GM12891 (cell line): ENCODE measurements at places on chromosomes 7 and 10.

DNA sequence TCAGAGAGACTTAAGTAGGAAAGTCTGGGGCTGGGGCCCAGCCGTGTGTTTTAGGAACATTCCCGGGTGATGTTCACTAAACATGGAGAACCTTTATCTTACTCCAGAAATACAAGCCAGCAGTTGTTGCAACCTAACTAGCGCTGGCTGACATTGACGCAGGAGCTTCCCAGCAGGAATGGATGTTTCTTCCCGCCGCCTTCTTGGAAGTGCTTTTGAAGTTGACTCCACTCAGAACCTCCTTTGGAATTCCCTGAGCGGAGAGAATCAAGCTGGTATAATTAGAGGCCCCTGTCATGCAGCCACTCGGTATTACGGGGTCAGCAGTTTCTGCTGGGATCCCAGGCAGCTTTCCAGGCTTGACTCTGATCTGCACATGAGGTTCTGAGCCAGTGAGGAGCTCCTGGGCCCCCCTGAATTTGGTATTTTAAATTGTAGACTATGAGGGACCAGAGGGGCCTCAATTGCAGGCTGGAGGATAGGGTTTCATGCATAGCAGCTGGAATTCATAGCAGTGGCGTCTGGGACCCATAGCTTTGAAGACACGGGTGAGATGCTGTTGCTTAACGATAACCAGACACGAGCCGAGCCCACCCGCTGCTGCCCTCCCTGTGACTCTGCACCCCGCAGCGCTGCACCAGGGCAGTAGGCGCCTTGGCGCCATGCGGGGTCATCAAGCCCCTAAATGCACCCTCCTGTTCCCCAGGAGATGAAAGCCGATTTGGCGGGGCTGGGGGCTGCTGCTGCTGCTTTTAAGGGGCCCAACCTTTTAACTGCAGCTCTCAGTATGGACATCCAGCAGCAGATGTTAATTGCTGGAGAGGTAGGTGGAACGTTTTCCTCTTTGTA lies 61.8 kb downstream of the EEPD1 start:
- no peak for DNase-seq

DNA sequence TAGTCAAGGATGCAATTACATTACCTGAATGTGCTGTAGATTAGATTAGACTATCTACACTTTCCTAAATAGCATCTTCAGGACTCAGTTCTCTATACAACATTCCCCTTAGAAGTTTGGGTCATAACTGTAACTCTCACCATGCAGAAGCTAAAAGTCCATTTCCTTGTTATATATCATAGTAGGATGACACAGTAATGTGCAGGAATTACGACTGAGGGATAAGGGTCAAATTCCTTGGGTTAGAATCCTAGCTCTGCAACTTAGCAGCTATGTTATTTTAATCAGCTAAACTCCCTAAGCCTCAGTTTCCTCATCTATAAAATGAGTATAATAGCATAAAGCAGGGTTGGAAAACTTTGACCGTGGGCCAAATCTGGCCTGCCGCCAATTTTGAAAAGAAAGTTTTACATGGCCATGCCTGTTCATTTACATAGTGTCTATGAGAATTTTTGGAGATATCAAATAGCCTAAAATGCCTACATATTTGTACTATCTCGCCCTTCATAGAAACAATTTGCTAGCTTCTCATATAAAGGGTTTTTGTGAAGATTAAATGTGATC lies 14.8 kb downstream of the NRCAM start:
- no peak for DNase-seq

DNA sequence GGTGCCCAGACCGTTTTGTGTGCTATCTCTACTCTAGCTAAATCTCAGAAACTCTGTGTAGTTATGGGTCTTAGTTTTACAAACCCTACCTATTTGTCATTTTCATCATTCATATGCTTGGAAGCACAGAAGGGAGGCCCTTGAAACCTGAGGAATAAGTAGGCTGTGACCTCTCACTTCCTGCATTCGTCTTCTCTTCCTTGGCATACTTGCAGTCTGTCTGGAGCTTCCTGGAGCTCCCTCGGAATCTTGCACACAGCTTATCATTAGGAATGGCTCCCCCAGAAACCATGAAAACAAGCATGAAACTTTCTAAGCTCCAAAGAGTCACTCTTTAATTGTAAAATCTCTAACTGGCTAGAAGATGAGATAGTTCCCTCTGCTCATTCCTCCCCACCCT lies 376.9 kb upstream of the MYO3A start:
- DNase-seq: no peak

DNA sequence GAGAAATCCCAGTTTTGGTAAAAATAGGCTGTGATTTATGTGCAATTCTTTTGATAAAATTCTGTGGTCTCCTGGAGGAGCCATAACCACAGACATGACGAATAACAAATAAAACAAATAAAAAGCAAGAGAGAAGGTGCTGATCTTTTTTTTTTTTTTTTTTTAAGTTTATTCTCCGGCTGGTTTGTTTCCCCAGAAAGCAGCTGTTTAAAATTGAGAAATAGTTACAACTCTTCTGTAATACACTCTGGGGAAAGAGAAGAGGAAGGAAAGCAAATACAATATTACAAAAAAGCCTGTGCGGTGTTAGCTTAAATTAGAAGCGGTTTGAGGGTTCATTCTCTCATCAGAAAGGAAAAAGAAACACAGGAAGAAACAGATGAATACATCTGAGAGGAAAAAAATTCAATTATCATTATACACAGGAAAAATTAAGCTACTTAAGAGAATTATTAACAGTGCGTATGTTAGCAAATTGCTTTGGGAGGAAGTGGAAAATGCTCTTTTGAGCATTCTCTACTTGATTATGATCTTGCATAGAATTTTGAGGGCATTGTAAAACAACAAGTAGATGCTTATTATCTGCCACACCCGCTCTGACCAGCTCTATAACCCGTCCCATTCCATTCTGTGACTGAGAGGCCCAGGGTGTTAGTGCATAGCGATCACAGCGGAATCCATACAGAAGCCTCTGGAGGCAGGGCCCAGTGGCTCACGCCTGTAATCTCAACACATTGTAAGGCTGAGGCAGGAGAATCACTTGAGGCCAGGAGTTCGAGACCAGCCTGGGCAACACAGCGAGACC lies 40.6 kb upstream of the WAC start:
- no peak for DNase-seq

DNA sequence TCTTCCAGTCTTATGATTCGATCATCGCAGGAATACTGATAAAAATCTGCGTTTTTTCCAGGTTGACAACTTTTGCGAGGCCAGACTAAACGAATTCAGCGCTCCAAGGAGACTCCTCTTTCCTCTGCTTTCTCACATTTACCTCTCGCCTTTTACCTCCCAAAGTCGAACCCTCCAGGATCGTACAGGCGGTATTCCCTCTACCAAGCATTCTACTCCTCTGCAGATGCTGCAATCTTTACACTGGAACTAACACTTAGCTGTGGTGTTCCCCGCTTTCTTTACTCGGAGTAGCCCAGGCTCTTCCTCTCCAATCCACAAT lies 449 bp downstream of the NUDT5 start:
- DNase-seq: no peak

- no peak for DNase-seq
Measured at GRCh38 chr10:55098452-55098851, 297.4 kb upstream of the PCDH15 start.

DNA sequence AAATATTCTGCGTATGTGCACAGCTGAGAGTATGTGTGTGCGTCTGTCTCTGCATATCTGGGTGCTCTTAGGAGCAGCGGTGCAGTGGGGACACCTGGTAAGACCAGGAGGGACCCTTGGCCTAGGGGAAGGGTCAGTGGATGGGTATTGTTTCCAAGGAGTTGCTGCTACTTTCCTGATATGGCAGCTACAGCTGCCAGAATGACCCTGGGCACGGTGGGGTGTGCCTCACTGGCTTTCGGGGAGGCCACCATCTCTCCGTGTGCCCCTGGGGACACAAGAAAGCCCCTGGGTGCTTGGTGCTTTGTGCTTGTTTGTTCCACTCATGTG lies 8.6 kb downstream of the PFKFB3 start:
- DNase-seq: no peak

DNA sequence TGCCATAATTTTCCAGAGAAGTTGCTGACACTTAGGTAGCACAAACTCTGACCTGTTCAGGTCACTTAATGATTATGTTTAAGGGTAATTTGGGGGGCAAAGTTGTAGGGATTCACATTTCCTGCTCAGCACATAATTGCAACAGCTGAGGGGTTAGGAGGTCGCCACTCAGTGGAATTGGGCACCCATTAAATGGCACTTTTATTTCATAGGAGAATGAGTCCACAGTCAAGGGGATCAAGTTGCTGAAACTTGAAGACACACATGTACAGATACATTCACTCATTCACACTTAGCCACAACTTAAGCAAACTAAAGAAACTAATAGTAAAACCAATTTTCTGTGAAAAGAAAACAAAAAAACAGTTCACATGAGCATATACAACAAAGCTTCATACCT lies 1.5 kb downstream of the PCDH15 start:
- DNase-seq: no peak

DNA sequence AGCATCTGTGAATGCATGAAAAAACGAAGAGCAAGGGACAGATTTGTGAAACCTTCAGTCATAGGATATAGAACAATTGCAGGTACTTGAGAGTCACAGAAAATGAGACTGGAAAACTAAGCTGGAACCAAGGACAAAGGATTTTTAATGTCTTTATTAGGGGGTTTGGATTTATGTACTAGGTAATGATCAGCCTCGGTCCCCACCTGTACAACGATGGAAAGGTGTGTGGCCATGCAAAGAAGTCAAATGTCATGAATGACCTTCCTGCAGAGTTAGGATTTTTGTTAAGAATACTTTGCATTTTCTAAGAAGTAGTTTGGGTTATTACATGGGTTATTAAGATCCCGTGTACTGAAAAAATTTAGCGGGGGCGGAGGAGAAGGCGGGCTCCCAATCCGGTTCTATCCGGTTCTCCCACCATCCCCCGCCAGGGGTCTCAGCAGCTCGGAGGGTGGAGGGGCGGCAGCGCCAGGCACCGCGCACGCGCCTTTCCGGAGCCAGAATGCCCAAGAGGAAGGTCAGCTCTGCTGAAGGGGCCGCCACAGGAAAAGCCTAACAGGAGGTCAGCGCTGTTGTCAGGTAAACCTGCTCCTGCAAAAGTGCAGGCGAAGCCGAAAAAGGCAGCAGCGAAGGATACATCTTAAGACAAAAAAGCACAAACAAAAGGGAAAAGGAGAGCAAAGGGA lies 327.5 kb upstream of the PLXDC2 start:
- DNase-seq: no peak

- no peak for DNase-seq
Measured at GRCh38 chr10:73405556-73405955, 8.3 kb downstream of the ANXA7 start.

DNA sequence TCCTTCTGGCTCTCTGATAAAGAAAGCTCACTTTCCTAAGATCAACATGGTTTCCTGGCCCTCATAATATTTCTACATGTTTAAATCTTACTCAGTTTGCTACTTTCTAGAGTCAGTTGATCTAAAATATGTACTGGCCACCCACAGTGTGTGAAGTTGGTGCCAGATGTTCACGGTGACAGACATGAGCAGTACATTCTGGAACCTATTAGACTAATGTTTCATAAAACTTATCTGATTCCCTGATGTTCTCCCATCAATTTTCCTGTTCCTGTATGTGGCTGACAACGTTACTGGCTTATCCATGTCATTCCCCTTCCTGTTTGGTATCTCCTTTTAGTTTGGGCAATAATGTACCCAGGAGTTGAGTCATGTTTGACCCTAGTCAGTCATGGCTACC lies 13.7 kb upstream of the CPVL start:
- no peak for DNase-seq

- DNase-seq: peak; percentile 49
Measured at GRCh38 chr10:63976538-63976937, 455.3 kb downstream of the REEP3 start.

- DNase-seq: peak; percentile 84
Measured at GRCh38 chr7:44257618-44258422, 57.0 kb downstream of the YKT6 start.

- DNase-seq: no peak
Measured at GRCh38 chr10:52566471-52567246, 205.9 kb downstream of the MBL2 start.

GRCh38 chr7:158824028-158824427 lies 5.3 kb downstream of the ESYT2 start:
- peak; percentile 42 for DNase-seq

DNA sequence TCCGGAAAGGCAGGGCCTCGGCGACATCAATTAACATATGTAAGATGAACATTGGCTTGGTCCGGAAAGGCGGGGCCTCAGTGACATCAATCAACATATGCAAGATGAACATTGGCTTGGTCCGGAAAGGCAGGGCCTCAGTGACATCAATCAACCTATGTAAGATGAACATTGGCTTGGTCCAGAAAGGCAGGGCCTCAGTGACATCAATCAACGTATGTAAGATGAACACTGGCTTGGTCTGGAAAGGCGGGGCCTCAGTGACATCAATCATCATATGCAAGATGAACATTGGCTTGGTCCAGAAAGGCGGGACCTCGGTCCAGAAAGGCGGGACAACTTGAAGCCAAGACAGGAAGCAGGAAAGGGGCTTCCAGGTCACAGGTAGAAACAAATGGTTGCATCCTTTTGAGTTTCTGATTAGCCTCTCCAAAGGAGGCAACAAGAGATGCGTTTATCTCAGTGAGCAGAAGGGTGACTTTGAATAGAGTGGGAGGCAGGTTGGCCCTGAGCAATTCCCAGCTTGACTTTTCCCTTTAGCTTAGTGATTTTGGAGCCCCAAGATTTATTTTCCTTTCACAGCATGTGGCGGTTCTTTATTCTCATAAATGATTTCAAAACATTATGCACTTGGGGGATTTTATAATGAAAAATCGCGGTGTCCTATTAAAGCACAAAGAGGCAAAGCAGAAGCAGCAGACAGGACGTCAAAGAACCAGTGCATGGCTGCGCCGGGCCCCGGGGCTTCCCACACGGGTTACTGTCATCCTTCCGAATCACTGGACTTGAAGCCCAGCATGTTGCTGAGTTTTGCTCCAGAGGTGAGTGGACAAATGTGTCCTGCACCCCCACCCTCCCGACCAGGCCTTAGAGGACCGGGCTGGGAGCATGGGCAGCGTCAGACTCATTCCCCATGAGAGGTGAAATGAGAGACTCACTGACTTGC lies 43.1 kb upstream of the EN2 start:
- DNase-seq: no peak

GRCh38 chr7:24477398-24478136 lies 95.7 kb upstream of the PALS2 start:
- DNase-seq: no peak

GRCh38 chr10:30562787-30563186 lies 66.8 kb downstream of the LYZL2 start:
- DNase-seq: no peak

GRCh38 chr10:17580885-17581284 lies 36.3 kb downstream of the HACD1 start:
- no peak for DNase-seq
